ENCODE measurements at places on chromosomes 2 and 18. TPM values are rescaled to one million over a fixed set of nuclear protein-coding genes. Genes with fewer than 3 reads are reported as not detected.

The SRD5A2 gene
- not detected for total RNA-seq

The ANKRD30B gene
- total RNA-seq: under 0.01 TPM

The FIGLA gene
- total RNA-seq: not detected

The HOXD8 gene
- 23.8 TPM for total RNA-seq

The CNRIP1 gene
- 38.8 TPM for total RNA-seq

The MARCHF4 gene
- under 0.01 TPM for total RNA-seq

The CDK15 gene
- total RNA-seq: under 0.01 TPM
